Stimulated activated naive CD8-positive, alpha-beta T cell treated with anti-CD3 and anti-CD28 coated beads, Interleukin-15, Interleukin-2, amounts not matched to agents 100 U/mL and 50 U/mL, for 24 hours (primary cell): ENCODE measurements at places on chromosomes 6 and 20.
A peak's percentile ranks its signal among the peaks of the same experiment; 100 is the strongest.

GRCh38 chr6:129731428-129731827, 21.5 kb upstream of the ARHGAP18 start:
- DNase-seq: no peak

GRCh38 chr6:137761072-137761471, 106.0 kb upstream of the TNFAIP3 start:
- no peak for DNase-seq

DNA sequence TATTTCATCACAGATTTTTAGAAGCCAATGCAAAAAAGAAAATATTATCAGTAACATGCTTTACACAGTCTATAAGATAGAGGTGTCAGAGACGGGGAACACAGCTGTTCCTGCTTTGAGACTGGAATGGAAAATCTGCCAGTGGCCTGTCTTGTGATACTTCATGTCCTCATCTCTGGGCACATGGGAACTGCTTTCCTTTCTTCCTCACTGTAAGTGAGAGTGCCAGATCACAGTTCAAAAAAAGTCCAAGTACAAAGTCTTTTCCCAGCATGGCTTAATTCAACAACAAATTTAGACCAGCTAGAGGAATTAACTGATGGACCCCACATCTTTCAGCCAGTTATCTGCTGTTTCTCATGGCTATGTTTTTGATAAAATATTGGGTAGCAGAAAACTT, 490.4 kb downstream of the CDKAL1 start:
- DNase-seq: no peak

DNA sequence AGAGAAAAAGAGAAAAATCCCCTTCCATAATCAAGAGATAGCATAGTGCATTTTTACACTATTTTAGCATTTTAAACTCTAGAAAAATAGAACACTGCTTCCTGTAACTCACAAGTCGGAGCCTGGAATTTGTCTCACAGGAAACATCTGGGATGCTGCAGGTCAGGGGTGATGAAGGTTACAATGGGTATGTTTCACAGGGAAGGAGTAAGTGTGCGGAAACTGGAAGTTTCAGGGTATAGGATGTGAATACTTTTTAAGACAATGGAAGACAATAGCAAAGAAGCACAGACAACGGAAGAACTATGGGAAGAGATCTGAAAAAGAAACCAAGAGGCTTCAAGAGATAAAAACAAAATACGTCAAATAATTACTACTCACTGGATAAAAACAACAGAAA, 361.0 kb upstream of the MARCKS start:
- no peak for DNase-seq

- no peak for DNase-seq
These were observed 9.8 kb downstream of the MMUT start for GRCh38 chr6:49453221-49453620.

GRCh38 chr6:15547400-15547799, 115.4 kb downstream of the DTNBP1 start:
- no peak for DNase-seq

GRCh38 chr6:14016935-14017625, 92.3 kb downstream of the RNF182 start:
- no peak for DNase-seq

GRCh38 chr20:823574-823902, 10.0 kb upstream of the FAM110A start:
- DNase-seq: no peak

DNA sequence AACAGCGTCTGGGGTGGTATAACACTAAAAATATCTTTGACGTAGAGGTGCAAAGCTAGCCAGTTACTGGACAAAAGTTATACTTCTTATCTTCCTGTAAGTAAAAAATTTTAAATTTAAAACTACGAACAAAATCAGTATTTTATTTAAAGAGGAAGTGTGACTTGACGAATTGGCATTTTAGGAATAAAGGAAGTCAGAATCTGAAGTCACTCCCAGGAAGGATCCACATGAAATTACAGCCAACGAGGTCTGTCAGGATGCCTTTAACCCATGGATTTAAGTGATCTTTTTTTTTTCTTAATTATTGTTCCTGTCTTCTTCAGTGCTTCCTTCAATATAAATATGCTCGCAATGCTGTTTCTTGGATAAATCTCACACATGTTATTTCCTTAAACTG, 27.2 kb upstream of the SNX9 start:
- DNase-seq: no peak

GRCh38 chr6:164533045-164533362, 776.4 kb downstream of the C6orf118 start:
- DNase-seq: no peak

DNA sequence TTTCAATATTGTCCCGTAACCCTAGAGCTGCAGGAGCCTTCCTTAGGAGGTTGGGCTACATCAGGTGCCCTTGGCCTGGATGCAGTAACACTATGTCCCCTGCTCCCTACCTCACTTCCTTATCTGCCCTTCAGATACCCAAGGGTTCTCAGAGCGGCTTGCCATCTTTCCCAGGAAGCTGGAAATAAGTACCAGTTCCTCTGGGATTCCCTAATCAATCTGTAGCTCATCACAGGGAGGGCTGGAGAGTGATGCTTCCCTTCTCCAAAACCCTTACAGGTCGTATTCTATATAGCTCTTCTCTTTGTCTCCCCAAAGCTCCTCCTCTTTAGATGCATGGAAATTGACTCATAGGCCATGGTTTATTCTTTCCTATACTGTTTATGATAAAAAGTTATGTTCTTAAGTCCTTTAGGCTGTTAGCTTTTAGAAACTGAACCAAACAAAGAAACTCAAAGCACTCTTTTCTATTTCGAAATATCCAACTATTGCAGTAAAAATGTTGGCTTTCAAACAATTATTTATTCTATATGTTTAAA, 4.2 kb downstream of the MYCT1 start:
- DNase-seq: no peak

DNA sequence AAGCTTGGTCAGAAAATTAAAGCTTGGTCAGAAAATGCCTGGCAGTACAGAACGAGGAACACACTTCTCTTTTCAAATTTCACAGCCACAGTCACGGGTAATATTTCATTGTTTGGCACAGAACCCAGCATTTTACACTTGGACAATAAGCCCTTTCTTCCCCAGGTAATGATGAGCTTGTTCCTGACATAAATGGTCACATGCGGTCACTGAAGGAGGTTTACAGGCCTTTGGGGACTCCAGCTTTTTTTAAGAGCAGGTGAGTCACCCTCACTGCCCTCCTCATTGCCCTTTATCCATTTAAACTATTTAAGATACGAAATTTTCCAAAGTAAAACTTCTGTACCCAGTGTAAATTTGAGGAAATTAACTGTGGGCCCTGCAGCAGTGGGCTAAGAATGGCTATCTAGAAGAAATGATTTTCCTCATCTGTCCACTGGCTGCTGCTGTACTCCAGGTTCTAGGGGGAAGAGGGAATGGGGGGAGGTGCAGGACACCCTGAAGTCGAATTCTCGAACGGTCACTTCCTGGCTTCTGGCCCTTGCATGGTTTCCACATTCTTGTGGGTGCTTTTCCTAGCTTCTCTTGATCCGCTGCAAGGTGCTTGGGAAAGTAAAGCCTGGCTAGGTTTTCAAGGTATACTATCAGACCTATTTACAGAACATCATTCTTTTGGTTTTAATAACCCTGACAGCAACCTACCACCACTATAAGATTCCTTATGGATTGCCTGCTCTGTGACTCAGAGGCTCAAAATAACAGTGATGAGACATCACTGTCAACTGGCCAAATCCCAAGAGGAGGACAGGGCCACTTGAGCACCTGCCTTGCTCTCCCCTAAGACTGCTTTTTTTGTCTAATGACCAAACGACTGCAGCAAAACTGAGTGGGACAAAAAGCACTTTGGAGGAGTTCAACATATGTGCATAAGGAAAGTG, 75.8 kb downstream of the PREP start:
- DNase-seq: no peak

GRCh38 chr6:85416049-85416448, 33.8 kb upstream of the NT5E start:
- DNase-seq: no peak

- no peak for DNase-seq
These were observed 30.5 kb downstream of the CNKSR3 start for GRCh38 chr6:154479771-154480639.

- DNase-seq: no peak
These were observed 69.5 kb downstream of the ELOVL5 start for GRCh38 chr6:53279293-53279692.

DNA sequence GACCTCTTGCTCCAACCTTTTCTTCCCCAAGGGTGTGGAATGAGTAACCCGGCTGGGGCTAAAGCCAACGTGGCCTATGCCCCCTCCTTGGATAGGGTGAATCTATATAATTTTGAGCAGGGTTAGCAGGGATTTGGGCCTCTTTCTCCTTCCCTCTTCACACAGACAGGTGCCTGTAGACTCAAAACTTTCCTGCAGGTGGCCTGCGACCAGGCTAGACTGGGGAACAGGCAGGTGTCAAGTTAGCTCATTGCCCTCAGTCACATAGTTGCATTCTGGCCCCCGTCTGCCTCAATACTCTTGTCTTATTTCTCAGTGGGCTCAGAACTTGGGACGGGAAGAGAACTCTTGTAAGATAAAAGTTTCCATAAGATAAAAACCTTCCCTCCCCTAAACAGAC, 243.0 kb downstream of the ATXN1 start:
- DNase-seq: no peak

GRCh38 chr20:60584221-60584620, 626.0 kb downstream of the CDH26 start:
- no peak for DNase-seq

DNA sequence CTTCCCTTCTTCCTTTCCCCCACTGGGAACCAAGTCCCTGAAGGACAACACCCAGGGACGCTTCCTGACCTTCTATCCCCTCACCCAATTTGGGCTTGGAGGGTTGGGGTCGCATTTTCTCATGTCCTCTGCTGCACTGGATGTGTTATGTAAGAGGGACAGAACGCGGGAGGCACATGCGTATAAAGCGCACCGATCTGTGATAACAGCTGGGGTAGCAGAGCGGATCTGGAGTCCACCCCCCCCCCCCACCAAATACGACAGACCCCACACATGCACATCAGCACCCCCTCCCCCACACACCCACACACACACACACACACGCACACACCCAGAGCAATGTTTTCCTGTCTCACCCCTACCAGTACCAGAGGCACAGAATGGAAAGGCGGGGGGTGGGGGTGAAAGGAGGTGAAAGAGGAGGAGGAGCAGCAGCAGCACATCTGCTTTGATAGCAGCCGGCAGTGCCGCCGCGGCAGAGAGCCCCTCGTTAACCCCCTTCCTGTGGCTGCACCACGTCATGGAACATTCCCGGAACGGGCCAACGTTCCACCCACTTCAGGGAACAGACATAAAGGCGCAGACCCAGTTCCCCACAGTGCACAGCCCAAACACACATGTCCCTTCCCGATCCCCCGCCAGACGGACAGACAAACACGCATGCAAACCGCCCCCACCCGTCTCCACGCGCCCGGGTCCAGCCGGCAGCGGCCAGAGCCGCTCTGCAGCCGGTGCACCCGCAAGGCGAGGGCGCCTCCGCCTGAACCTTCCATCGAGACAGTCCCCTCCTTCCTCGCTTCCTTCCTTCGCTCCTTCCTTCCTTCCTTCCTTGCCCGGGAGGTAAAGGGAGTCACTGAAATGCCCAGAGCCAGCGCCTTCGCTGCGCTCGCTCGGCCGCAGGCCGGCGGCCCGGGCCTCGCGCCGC, 590 bp downstream of the HIVEP2 start:
- peak; percentile 96 for DNase-seq

DNA sequence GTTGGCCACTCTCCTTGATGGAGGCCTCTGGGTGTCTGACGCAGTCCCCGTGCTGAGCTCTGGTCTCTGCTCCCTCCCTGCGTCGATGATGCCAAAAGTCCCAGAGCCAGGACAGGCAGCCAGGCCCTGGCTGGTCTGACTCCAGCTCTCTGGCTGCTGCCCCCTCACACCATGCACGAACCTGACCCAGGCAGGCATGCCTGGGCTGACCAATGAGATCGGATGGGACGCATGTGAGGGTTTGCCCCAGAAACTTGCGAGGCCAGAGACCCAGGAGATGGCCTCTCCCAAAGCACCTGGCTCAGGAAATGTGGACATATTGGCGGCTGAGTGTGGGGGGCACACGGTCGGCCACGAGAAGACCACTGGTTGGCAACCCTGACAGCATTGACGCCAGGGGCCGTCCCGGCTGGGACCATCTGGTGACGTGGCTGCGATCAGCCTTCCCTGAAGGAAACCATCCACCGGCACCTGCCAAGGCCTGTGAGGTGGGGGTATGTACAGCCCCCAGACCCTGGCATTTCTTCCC, 51.2 kb upstream of the FRMD1 start:
- no peak for DNase-seq

DNA sequence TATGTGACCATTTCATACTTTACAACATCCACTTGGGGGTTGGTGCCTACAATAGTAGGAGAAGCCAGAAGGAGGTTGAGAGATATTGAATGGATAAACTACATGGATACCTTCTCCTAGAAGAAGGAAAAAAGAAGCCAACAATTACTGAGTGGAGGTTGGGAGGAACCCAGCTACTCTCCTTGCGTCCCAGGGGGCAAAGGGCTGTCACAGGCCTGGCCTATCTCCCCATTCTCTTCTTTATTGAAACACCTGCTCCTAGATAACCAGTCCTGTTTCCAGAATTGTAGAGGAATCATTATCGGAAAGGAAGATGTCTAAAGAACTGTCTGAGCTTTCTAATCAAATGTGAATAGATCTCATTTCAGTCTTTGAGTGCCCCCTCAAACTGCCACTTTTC, 115.1 kb downstream of the MAP7 start:
- DNase-seq: no peak

DNA sequence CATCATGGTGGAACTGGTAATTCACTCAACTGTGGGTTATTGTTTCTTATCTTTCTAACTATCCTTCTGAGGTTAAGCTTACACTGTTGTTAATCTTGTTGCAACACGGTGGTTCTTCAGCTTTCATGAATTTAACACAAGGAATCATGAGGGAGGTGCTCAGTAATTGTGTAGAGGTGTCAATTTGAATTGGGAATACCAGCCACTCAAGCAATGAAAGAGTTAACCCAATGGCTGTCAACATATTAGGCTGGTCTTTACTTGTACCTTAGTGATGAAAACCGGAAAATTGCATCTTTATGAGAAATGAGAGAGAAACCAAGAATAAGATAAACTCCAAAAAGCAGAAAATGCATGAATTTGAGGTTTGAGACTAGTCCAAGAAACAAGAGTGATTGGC, 95.7 kb downstream of the HS3ST5 start:
- no peak for DNase-seq

DNA sequence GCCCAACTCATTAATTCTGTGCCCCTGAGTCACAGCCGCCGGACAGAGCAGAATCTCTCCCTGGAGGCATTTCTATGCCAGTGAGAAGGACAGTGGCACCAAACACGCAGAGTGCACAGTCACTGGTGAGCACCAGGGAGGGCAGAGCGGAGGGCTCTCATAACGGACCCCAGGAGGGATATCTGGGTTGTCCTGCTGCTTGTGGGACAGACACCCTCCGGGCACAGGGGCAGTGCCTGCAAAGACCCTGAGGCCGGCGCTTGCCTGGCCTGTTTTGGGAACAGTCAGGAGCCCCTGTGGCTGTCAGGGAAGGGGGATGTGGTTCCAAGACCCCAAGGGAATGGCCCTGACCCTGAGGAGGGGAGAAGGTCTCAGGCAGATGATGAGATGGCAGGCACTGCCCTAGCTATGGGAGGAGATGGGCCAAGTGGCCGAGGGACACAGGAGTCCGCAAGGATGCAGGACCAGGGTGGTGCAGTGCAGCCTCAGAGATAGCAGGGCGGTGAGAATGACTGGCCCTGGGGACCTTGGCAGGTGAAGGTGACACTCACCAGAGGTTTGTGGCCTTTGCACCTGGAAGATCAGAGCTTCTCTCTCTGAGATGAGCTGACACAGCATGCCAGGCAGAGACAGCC, 270.8 kb downstream of the SMOC2 start:
- DNase-seq: no peak

- no peak for DNase-seq
These were observed 20.0 kb upstream of the GSTA3 start for GRCh38 chr6:52929321-52930164.

- DNase-seq: no peak
These were observed 23.6 kb downstream of the CYP39A1 start for GRCh38 chr6:46628976-46629375.
